ENCODE measurements at places on chromosomes 16 and 17. TPM values are rescaled to one million over a fixed set of nuclear protein-coding genes. Genes with fewer than 3 reads are reported as not detected.

The ABI3 gene
- not detected for total RNA-seq

The C1QL1 gene
- total RNA-seq, result 2.2 TPM

The SLC25A19 gene
- 11.9 TPM for total RNA-seq

The OR4D2 gene
- not detected for total RNA-seq

The MATCAP1 gene
- total RNA-seq, result 106 TPM

The MARF1 gene
- 64.5 TPM for total RNA-seq

The GLTPD2 gene
- not detected for total RNA-seq

The CBLN1 gene
- 5.0 TPM for total RNA-seq
